ENCODE measurements at places on chromosomes 7 and 10.

GRCh38 chr7:94999069-94999351 is 91.6 kb downstream of the PPP1R9A start:
- DNase-seq = no peak

- no peak for DNase-seq
Measured at GRCh38 chr10:47249881-47250280, 50.1 kb upstream of the GDF10 start.

DNA sequence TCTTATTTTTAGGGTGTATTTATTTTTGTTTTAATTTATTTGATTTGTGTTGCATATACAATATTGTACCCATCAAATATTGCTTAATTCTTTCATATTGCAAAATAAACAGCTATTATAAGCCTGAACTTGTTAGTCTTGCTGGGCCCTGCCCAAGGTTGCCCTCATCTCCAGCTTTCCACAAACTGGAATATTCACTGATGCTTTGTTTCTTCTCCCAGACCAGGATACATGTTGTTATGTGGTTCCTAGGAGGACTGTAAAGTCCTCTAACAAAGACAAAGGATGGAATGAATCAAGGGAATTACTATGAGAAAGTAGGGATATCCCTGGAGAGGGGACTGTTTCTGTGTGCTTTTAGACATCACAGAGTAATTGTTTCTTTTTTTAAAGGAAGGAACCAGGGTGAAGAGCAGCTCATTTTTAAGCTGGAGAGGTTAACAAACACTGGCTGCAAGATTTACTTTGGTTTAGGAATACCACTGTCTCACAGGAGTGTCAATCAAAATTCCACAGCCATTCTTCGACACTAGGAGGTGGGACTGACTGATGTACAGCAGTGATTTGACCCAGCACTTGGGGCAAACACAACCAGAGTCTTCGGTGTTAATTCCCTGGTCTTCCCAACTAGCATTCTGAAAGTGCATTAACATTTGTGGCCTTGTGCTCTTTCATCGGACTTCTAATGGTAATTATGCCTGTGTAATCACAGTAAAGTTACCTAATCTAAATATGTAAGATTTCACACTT is 14.8 kb upstream of the CD36 start:
- no peak for DNase-seq

DNA sequence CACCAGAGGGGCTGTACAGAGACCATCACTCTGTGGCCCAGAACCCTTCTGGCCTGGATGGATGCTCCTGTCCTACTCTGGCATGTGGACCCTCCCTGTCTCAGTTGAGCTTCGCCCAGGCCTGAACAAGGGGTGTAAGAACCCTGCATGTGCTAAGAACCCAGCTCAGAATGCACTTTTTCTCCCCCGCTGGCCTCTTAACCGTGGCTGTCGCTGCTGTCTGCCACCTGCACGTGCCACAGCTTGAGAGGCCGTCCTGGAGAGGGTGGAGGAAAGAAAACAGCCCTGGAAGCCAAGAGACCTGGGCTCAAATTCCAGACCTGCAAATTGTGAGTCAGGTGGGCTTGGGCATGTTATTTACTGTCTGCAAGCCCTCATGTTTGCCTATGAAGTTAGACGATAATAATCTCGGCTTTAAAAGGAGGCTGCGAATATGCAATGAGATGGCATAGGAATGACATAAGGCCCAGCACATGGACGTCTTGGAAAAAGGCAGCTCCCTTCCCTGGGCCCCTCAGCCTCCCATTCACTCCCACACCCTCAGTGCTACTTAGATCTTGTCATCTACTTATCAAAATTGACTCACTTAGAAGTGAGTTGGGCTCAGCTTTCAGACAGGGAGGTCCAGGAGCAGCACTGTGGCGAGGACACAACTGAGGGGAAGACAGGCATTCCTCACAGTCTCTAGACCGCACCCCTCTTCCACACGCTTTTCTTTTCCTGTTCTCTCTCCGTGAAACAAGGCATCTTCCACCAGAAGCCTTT is 31.4 kb downstream of the FIGNL1 start:
- DNase-seq = no peak

DNA sequence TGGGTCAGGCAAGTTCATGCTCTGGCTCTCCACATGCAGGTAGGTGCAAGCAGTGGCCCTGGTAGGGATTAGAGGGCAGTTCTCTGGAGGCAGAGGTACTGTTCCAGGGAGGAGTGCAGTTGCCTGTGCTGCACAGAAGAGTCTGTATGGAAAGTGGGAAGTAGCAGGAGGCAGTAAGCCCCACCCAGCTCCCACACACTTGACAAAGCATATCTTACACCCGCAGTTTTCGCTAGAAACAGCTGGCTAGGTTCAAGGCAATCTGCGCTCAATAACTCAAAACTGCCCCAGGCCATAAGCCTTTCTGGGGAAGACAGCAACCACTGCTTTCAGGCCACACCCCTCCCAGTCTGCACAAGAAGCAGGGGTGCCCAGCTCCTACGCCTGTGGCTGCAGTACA is 33.1 kb upstream of the ARMC3 start:
- no peak for DNase-seq

DNA sequence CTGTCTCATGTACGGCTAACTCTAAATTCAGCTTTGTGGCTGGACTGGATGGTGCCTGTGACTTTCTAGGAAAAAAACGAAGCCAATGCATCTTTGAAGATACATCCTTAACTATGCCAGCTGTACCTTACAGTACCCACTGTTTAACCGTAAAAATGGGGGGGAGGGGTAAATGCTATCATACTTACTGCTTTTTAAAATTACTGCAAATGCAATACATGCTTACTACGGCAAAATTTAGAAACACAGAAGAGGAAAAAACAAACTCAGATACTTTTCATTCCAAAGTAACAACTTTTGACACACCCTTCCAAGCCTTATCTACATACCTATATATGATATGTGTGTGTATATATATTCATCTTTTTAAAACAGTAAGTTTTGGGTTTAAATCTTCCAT is 20.4 kb upstream of the GLCCI1 start:
- DNase-seq = no peak

GRCh38 chr10:90912854-90913479 is 7.9 kb downstream of the ANKRD1 start:
- no peak for DNase-seq

GRCh38 chr10:34380856-34381255 is 434.2 kb downstream of the PARD3 start:
- DNase-seq = no peak

- no peak for DNase-seq
Measured at GRCh38 chr10:125976960-125977605, 80.7 kb downstream of the FANK1 start.

DNA sequence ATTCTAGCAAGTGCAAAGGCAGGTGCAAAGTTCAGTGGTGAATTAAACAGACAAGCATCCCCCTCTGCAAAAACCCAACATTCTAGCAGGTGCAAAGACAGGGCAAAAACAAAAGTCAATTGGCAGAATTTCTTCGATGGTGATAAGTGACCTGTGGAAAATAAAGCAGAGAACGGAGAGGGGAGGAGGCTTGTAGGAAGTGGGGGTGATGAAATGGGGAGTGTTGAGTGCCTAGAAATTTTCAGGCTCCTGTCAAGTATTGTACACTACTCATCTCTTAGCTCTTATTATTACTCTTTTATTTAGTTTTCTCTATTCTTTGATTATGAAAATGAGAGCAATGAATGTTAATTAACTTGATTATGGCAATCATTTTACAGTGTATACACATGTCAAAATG is 2.4 kb upstream of the CD36 start:
- DNase-seq = no peak

- DNase-seq = no peak
Measured at GRCh38 chr7:141349804-141350203, 201.4 kb upstream of the AGK start.

DNA sequence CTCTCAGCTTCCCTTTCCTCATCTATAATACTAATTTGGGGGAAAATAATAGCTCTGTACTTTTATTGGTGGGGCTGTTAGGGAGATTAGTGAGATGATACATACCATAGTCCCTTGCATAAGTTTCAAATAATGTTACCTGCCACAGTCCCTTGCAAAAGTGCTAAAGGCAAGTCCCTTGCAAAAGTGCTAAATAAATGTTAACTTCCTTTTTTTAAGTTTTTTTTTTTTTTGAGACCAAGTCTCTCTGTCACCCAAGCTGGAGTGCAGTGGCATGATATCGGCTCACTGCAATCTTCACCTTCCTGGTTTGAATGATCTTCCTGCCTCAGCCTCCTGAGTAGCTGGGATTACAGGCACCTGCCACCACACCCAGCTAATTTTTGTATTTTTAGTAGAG is 43.4 kb upstream of the SRGN start:
- no peak for DNase-seq

DNA sequence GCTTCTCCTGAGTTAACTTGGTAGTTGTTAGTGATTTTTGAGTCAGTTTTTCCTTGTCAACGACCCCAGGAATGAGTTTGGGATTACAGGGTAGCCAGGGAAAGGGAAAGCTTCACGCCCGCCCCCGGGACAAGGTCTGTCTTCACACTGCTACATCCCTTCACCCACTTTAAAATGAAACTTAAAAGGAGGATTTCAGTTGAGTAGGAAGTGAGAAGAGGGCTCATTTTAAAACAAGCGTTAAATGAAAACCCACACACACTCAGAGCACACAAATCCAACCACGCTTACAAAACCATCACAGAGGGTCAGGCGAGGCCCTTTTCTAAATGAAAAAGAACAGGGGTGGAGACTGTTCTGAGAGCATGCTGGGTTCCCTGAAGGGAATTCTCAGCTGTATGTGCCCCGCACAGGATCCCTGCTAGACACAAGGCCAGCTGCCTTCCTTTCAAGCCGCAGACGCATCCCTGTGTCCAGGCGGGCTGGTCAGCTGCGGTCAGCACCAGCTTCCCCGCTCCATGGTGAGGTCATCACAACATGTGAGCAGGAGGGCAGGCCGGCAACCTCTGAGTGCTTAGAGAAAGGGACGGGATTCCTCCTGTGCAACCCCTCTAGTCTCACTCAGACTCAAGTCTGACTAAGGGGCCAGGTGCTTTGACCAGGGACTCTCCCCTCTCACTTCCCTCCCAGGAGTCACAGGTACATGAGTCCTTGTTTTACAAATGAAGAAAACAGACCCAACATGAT is 111.8 kb downstream of the EGFR start:
- DNase-seq = no peak

DNA sequence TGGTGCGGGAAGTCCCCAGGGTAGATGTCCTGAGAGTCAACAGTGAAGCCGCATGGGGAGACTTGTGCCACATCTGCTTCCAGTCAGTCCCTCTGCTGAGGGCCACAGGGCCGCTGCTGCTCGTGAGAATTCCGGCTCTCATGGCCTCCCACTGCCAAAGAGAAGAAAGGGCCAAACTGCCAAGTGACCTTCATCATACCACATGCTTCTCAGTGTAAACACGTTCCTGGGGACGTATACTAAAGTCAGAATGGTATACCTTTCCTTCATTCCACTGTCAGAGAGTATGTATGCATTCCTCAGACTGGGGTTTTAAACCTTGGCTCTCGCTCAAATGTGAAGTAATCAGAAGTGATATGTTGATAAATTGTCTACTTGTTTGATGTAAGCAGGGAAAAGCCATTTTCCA is 52.8 kb upstream of the SEC61G start:
- DNase-seq = no peak

- no peak for DNase-seq
Measured at GRCh38 chr10:109187677-109188076, 735.6 kb downstream of the XPNPEP1 start.

- peak; percentile 84 for DNase-seq
Measured at GRCh38 chr7:142811154-142811737, 40.5 kb downstream of the PRSS2 start.

DNA sequence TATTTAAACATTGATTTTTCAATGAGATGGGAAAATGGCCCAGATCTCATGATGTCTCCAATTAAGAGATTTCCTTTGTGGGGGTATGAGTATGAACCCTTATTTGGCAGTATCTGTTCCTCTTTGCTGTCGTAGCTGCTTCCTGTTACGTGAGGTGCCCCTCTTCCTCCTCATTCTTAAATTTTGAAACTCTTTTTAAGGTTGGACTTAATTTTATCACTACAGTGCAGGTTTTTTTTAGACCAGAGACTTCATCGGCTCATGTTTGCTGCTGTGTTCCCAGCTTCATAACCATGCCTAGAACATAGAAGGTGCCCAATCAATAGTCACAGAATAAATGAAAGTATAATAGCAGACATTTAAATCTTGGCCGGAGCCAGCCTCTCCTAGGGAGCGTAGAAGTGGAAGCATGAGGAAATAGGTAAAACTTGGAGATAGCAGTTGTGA is 2.4 kb downstream of the MIOS start:
- DNase-seq = peak; percentile 50

- DNase-seq = no peak
Measured at GRCh38 chr10:3321123-3321522, 148.5 kb upstream of the PITRM1 start.

- DNase-seq = peak; percentile 24
Measured at GRCh38 chr10:3787016-3787400, 2.0 kb upstream of the KLF6 start.

- DNase-seq = no peak
Measured at GRCh38 chr7:73892003-73892999, 31.3 kb downstream of the TMEM270 start.

- no peak for DNase-seq
Measured at GRCh38 chr10:103507235-103508191, 14.0 kb downstream of the NEURL1 start.

DNA sequence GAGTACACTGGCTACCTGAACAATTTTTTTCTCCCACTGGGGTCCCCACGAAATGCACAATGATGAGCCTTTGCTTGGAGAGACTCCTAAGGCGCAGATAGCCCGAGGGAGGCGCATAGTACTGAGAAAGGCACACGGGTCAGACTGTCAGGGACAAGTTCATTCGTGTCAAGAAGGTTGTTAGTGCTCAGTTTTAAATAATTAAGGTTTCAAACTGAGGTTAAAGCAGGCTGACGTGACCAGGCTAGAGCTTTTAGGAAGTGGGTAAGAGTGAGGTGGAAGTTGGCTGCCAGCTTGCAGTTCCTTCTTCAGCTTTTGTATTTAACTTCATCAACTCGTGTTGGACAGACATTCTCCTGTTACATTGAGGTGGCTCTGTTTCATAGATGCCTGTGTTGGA is 31.6 kb downstream of the RBM33 start:
- DNase-seq = no peak

DNA sequence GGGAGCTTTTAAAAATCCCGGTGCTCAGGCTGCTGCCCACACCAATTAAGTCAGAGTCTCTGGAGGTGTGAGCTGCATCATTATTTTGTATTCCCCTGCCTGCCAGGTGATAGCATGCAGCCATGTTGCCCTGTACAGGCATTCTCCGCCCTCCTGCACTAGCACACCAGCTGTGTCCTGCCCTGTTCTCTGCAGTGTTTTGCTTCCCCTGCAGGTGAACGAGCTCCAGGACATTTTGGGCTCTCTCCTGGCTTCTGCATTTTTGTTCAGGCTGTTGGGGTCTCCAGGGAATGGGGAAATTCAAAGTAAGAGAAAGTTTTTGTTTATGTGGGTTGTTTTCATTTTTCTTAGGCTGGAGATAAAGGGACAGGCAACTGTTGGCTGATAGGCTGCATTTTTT is 271.0 kb upstream of the COBL start:
- DNase-seq = no peak

GRCh38 chr10:13340626-13341376 is 7.3 kb downstream of the SEPHS1 start:
- peak; percentile 45 for DNase-seq

GRCh38 chr7:74025730-74026129 is 2.2 kb upstream of the ELN start:
- DNase-seq = no peak
